ENCODE measurements at places on chromosomes 5 and 9.

DNA sequence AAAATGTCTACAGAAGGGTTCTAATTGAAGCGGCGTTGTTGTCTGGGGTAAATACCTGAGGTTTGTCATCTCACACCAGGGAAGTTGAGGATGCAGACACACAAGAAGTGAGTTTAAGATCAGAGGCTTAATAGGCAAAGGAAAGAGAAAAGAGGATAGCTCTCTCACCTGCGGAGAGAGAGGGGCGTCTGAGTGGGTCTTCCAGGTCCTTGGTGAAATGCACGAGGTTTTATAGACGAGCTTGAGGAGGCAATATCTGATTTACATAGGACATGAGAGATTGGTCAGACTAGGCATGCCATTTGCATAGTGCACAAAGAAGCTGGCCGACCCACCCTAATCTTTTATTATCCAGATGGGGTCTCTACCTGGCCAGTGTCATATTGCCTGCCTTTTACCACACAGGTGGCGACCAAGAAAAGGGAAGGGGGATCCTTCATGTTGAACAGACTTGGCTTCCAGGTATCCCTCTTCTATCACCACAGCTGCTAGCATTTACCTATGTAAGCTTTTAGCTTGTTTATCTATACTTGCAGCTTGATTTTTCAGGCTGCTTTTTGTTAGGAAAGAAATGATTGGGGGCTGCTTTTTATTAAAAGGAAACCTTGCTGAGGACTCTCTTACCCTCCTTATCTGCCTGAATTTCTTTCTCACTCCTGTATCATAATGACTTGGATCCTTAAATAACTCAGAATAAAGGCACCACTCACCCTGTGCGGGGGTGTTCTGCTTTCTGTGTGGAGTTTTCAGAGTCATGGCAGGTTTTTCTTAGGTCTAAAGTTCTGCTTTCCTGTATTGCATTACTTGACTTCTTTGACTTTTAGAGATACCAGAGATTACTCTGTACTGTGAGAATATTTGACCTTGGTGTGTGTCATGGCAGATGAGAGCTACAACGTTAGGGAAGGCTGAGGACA lies 9.4 kb upstream of the GLT6D1 start:
- no peak for DNase-seq

GRCh38 chr5:72922422-72922821 lies 33.4 kb upstream of the FCHO2 start:
- no peak for DNase-seq

DNA sequence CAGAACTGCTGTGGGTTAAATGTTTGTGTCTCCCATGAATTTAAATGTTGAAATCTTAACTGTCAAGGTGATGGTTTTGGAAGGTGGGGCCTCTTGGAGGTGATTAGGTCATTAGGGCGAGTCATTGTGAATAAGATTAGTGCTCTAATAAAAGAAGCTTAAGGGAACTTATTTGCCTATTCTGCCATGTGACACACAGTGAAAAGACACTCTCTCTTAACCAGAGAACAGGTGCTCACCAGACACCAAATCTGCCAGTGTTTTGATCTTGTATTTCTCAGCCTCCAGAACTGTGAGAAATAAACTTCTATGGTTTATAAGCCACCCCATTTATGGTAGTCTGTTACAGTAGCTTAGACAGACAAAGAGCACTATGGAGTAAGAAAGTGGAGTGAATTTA lies 117.9 kb upstream of the SV2C start:
- DNase-seq: no peak

GRCh38 chr5:154374264-154374663 lies 71.5 kb upstream of the SAP30L start:
- no peak for DNase-seq

DNA sequence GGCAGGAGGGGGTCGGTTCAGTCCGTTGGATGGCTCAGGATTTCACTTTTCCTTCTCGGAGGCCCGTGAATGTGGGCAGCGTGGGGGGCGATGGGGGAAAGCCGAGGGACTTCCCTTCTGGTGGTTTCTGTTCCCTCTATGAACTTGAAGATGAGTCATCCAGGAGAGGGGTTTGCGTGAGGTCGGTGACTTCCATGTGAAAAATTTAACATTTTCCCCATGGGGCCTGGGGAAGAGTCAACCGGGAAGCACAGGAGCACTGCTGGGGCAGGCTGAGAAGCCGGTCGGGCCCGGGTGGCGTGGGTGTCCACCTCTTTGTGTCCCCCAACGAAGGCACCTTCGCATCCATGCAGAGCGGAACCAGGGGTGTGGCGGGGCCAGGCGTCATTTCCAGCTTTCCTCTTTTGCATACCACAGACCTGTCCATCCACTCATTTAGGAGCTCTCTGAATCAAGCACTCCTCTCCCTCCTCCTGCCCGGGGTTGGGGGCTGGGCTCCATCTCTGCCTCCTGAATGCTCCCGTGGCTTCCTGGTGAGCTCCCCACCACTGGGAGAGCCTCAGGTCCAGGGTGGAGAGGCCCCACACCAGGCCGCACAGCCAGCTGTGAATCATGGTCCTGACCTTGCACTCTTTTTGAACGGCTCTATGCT lies 68.4 kb downstream of the ANKRD33B start:
- DNase-seq: peak; percentile 14

- DNase-seq: no peak
Observed at GRCh38 chr9:121556580-121556979, 56.9 kb upstream of the GGTA1 start.

DNA sequence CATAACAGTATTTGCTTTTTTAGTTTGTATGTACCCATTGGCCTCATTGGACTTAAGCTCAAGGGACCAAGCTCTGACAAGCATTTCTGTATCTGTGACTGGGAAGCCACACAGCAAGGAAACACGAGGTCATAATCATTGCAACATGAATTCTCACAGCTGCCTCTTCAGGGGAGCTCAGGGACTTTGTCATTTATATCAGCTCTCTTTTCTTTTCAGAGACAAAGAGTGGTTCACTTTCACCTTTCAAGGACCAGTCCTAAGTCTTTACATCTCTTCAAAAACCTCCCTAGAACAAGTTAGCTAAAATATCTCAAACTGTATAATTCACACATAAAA lies 58.6 kb downstream of the ADAMTS12 start:
- no peak for DNase-seq

DNA sequence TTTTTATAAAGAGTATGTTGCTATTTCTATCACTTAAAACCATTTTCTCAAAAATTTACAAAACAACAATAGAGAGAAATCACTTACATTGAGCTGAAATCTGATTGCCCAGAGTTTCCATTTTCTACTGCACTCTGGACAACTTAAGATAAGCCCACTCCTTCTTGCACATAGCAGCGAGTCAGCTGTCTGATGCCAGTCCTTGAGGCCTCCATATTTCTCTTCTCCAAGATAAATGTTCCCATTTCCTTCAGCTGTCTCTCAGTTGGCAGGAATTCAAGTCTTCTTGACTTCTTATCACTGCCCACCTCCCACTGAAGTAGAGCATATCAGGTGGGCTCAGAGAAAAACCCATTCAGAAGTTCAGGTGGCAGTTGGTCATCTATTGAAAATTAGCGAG lies 78.5 kb upstream of the PIP5K1B start:
- DNase-seq: no peak

DNA sequence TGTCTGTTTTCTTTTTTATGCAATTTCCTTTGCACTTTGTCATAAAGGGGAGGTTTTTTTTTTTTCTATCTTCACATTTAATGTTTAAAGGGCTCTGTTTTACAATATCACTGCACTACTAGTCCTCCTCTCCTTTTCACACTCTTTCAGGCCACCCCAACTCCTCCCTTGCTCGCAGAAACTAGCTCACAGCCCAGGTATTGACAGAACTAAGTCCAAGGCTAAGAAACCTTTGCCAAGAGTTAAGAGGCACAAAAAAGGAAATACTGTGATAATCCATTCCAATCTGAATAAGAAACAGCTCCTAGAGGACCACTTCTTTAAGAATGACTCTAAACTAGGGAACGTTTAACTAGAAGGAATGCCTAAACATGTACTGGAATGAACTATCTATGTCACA lies 1.1 kb upstream of the FGF10 start:
- DNase-seq: no peak

GRCh38 chr5:84248013-84248412 lies 136.7 kb downstream of the EDIL3 start:
- DNase-seq: no peak

DNA sequence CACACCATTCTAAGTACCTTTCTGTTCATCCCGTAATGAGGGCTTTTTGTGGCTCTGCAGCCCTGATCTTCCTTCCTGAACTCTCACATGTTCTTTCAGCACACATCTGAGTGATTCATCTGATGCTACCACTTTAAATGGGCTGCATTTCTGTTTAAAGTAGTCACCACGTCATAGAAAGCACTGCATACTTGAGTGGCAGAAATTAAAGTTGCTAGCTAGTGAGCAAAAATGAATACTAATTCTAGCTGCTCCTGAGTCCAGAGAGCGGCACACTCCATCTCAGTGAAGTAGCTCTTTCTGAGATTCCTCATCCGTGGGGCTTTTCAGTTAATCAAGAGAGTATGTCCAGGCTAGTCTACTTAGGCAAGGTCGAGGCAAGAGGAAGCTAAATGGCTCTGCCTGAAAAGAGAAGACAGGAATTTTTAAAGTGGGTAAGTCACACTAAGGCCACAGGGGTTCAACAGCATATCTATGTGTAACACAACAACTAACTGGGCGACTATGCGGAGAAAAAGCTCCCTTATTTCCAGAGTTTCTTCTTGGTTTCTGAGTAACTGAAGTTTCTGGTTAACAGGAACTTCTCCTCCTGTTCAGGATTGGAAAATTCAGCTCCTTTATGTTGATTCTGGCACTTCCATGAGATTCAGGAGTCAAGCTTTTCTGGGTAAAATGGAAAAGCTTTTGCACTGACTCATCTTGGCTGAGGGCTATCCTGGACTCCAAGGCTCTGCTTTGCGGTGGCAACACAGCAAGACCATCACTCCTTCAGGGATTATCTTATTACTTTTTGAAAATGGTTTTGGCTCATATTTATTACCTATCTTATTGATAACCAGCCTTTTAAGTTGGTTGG lies 109.5 kb downstream of the TAF11L14 start:
- DNase-seq: no peak

- DNase-seq: no peak
Observed at GRCh38 chr9:93826905-93827544, 128.1 kb downstream of the BARX1 start.

- DNase-seq: no peak
Observed at GRCh38 chr5:42944989-42945388, 95.1 kb downstream of the ANXA2R start.

DNA sequence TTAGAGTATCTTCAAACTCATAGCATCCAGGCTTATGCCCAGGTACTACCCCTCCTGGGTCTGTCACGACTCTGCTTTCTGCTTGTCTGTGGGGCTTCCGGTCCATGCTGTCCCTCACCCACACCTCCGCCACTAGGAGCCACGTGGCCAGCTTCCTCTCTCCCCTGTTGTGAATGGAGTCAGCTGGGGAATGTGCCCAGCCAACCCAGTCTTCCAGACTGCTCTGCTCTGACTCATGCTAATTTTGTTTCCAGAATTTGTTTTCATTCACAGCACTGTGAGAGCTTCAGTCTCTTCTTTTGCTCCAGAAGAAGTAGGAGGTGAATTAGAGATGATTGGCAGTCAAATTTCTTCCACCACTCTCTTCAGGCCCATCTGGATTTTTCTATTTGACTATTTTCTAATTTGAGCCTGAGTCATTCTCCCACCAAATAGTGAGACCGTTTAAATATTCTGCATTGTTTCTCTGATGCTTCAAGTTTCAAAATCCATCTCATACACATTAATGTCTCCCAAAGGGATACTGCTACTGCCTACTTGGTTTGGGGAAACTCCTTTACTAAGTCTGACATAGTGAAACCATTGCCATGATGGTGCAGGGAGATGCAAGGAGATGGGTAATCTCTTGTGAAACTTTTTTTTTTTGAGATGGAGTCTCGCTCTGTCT lies 424.1 kb upstream of the KIF2A start:
- DNase-seq: no peak

Data from activated CD4-positive, CD25-positive, alpha-beta regulatory T cell treated with anti-CD3 and anti-CD28 coated beads, Interleukin-2, amount 50 U/mL, for 16 hours (primary cell).